Neural progenitor cell (in vitro differentiated cells): ENCODE measurements at places on chromosomes 4 and X.
A peak's percentile ranks its signal among the peaks of the same experiment; 100 is the strongest.

- DNase-seq, result no peak
These were observed 2073.8 kb upstream of the TENM3 start for GRCh38 chr4:180169394-180169793.

DNA sequence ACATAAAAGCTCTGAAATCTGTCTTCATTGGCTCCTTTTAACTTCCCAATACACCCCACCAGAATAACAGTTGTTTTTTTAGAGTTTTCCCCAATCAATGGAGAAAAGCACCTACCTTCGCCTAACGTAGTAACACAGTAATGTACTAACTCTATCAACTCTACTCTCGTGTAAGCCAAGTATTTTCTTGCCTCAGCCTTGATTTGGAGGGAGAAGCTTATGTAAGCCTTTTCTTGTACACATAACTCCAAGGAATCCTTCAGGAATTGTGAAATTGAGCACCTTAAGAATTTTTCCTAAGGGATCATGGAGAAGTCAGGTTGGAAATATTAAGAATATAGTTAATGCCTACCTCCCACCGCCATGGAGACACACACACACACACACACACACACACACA is 181.2 kb downstream of the RAPGEF2 start:
- no peak for DNase-seq

GRCh38 chrX:150842198-150842685 is 56.2 kb downstream of the CD99L2 start:
- no peak for DNase-seq

DNA sequence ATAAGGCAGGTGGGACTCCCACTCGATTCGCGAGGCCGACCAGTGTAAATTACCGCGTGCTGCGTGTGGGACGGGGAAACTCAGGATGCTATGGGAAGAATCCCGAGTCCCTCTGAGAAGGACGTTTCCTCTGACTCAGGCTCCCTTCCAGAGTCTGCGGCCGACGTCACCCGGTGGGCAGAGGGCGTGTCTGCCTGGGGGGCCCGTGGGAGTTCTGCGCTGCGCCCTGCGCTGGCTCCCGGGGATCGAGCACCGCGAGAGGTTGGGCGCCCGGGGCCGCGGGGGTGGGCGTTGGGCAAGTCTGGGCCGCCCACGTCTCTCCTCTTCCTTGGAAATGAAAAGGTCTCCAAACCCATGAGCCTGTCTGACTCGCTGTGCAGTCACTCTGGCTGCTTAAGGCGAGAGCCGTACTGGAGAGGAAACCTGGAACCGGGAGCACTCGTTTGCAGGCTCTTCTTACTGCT is 568 bp downstream of the NIPAL1 start:
- peak; percentile 61 for DNase-seq

DNA sequence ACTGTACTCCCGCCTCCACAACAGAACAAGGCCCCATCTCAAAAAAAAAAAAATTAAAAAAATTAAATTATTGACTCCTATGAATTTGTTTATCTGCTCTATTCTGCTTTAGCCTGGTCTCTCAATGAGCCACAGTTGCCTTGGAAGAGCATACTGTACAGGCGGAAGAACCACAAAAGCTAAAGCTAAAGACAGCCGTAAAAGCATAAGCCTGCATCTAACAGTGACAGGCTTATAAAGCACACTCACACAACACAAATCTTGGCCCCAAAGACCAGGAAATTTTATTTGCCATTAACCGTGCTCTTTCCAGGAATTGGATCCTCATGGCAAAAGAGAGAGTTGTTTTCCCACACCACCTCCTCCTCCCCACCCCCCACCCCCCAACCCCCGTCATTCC is 53.5 kb upstream of the KLF3 start:
- no peak for DNase-seq

GRCh38 chr4:184424993-184425758 is 49.2 kb downstream of the IRF2 start:
- DNase-seq, result no peak

DNA sequence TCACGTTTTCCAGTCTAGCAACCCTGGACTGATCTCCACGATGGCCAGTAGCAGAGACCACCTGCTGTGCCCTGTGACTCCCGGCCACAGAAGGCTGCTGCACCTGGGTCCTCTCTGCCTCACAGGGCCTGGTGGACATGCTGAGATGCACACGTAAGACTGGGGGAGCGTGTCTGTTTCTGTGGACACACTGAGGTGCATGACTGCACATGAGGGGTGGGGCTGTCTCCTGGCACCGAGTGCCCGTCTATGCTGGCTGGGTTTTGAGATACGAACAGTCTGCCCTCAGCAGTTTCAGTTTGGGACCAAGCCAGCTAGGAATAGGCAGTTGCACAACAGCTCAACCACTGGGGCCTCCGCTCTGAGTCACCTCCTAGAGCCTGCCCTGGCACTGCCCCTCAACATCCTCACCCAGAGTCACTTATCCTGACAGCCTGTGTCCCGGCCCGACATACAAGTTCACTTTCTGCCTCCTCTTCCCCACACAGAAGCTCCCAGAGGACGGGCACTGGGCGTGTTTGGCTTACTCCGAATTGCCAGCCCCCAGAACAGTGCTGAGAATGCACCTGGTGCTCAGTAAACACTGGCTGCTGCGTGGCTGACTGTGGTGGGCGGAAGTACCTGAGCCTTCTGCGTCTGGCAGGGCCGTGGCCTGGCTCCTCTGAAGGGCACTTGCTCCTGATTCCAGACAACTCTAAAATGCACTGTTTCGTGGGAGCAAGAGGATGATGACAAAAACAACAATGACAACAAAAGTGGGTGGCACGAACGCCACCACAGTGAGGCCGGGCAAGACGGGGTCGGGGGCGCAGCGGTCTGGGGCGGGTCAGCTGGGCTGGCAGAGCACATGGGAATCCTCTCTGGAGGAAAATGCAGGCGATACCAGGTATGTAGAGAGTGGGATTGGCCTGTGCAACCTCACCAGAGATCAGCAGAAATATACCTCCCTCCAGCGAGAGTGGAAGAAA is 30.9 kb downstream of the RNF212 start:
- no peak for DNase-seq

- DNase-seq, result no peak
These were observed 35.7 kb upstream of the MSL3 start for GRCh38 chrX:11722304-11722703.

- DNase-seq, result no peak
These were observed 35.7 kb upstream of the EGFL6 start for GRCh38 chrX:13533726-13534125.

DNA sequence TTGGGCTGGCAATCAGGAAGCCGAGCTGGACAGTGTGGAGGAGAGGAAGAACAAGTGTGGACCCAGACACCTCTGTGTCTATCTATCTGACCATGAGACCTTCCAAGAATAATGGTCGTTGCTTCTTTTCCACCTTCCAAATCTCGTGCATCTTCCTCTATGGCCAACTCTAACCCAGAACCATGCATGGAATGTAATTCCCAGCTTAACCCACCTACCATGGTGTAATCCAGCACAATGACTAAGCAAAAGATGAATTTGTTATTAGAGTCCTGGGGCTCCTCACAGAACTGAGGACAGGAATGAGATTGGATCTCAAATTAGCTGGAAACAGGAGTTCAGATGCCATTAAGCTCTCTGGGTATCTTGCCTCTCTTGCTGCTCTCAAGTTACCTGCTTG is 17.4 kb upstream of the TMEM184C start:
- no peak for DNase-seq

DNA sequence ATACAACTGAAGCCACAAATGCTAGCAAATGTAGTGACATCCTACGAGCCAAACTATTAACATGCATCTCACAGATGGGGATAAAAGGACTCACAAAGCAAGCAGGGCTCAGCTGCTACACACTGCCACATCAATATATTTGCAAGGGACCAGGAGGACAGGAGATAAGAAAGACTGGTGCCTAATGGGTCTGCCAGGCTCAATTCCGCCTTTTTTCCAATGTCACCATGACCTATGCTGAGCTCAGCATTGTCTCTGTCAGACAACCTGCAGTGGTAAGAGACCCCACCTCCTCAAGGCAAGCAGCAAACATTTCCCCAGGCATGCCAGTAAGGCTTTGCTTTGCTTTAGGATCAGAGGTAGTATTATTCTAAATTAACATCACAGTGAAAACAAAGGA is 435 bp downstream of the DCX start:
- DNase-seq, result peak; percentile 37

- no peak for DNase-seq
These were observed 31.7 kb downstream of the BBS12 start for GRCh38 chr4:122764071-122764820.

DNA sequence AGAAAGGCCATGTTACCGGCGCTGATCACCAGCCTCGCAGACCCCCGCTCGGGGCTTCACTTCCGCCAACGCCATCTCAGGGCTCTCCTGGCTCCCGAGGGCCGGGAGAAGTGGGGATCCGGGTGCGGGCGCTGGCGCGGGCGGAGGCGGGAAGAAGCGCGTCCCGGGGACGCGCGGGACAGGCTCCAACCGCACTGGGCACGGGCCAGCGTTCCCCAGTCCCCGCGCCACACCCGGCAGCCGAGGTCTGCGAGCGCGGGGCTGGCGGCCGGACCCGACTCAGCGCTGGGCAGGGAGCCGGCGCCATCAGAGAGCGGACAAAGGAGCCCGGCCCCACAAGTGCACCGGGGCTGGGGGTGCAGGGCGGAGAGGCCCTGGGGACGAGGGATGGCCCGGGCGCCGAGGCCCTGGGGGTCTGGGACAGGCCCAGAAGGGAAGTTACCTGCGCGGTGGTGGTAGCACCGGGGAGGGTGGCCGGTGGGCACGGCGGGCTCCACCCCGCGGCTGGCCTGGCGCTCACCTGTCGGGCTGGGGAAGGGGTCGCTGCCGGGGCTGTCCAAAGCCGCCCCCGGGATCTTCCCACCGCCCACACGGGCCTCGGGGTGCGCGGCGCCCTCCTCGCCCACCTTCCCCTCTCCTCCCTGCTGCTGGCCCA is 449 bp downstream of the CTPS2 start:
- DNase-seq, result peak; percentile 73

DNA sequence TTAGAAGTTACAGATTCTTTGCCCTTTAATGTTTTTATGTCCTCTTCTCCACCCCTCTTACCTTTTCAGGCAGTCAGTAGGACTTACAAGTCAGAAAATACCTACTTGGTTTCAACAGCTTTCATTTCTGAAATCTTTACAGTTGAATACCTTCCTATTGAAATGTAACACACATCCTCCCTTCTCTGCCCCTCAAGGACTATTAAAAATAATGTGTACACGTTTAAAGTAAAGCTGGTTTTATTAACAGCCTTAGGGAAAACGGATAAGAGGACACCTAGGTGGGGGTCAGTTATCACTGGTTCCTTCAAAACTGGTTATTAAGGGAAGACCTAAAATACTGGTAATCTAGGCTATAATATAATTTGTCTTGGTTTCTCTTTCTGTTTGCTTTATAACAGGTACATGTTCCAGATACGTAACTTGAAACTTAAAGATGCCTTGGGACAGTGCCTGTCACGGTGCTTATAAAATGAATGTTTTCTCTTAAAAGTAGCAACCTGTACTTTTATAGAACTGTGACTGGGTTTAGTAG is 1.8 kb downstream of the CCSER1 start:
- DNase-seq, result no peak

DNA sequence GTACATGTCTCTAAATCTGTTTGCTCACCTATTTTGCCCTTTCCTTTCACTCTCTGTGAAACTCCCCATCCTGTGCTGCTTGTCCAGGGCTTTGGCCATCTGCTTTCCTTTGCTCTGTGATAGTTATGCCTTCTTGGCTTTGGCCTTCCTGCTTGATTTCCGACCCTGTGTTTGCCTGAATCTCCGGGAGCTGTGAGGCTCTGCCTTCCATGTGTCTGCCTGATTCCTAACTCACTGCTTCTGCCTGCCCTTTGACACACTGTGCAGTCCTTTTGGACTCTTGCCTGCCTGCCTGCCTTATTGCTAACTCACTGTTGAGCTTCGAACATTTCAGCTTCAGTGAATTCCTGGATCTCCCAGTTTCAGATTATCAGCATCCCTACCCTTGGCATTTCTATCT is 143.1 kb downstream of the C4orf33 start:
- DNase-seq, result no peak

- DNase-seq, result peak; percentile 59
These were observed 4.8 kb upstream of the DAPP1 start for GRCh38 chr4:99811850-99812249.

- no peak for DNase-seq
These were observed 63.6 kb downstream of the ASB9 start for GRCh38 chrX:15206306-15206705.

- DNase-seq, result no peak
These were observed 84.2 kb downstream of the CNOT6L start for GRCh38 chr4:77734928-77735327.

DNA sequence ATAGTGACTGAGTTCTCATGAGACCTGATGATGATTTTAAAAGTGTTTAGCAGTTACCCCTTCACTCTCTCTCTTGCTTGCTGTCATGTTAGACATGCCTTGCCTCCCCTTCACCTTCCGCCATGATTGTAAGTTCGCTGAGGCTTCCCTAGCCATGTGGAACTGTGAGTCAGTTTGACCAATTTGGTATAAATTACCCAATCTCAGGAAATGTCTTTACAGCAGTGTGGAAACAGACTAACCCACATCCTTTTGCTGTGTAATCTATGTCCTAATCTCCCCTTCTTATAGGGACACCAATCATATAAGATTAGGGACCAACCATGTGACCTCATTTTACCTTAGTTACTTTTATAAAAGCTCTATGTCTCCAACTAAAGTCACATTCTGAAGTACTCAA is 677.8 kb downstream of the ADGRL3 start:
- no peak for DNase-seq

DNA sequence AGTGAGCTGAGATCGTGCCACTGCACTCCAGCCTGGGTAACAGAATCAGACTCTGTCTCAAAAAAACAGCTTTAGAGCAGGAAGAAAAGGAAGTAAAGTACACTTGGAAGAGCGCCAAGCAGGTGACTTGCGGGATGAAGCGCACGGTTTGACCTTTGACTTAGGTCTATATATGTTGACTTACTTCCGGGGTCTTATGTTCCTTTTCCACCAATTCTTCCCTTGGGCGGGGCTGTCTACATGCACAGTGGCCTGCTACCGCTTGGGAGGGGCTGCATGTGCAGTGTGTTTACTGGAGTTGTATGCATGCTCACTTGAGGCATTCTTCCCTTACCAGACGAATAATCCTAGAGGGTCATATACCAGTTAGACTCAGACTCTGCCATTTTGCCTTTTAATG is 108.6 kb downstream of the APOOL start:
- DNase-seq, result no peak

- DNase-seq, result no peak
These were observed 70.8 kb downstream of the GAB1 start for GRCh38 chr4:143407474-143407873.

- DNase-seq, result no peak
These were observed 183.4 kb downstream of the SPRY1 start for GRCh38 chr4:123579961-123580360.

DNA sequence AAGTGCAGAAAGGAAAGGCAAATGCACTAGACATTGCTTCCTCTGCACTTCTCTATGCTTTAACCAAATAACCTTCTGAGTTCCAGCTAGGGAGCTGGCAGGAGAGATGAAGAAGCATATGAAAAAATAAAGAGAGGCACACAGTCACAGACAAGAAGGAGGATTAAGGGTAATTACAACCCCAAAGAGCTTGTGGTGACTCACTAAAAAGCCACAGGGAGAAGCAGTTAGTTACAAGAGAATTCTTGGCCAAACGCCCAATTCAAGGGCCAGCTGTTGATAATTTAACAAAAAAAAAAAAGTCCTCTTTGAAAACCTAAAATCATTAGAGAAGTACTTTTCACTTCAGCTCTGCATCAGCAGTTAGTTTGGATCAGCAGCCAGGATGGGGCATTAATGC is 478.0 kb downstream of the KCNIP4 start:
- peak; percentile 20 for DNase-seq
